ENCODE measurements at places on chromosomes 4 and X.

DNA sequence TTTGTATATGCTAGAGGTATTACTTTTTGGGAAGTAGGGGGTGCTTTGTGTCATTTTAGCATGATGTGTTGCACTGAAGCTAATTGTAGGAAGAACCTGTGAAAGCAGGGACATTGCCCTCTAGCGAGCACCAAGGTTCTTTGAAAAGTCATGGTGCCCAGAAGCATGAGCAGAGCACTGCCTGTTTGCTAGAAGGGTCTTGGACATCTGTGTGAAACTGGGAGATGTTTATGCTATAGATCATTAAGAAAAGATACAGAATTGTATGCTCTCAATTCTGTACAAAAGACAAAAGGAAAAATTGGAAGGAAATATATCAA, 14.7 kb downstream of the GRPR start:
- DNase-seq, result no peak

GRCh38 chrX:31934842-31935370, 863.1 kb upstream of the FTHL17 start:
- no peak for DNase-seq

DNA sequence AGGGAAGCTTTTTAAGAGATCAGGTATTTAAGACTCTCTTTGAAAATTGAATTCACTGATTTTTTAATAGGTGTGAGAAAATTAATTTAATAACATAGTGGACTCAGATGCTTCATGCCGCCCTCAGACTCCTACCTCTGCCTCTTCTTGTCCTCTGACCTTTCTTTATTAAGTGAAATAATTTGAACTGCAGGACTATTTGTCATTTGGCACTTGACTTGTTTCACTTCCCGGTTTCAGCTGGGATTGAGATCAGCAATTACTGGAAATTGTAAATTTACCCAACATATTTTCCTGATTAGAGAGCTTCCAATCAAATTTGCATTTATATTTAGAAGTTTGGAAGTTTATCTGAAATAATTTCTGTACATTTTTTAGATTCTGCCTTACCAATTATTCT, 116.8 kb downstream of the CBR4 start:
- no peak for DNase-seq

DNA sequence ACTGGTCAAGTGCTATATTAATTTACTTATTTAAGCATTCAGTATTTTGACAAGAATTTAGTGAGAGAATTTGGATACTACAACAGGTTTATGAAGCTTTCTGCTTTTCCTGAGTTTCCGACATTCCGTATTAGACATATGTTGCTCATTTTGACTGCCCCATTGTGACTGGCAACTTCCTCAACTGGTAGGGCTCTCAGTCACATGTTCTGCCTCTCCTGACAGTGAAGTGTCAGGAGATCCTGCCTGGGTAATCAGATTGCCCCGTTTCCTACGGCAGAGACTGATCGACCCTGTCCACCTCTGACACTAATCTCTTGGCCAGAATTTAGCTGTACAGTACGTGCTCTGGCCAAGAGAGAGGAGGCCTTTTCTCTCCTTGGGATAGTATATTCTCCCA, 49.5 kb downstream of the CLNK start:
- no peak for DNase-seq

DNA sequence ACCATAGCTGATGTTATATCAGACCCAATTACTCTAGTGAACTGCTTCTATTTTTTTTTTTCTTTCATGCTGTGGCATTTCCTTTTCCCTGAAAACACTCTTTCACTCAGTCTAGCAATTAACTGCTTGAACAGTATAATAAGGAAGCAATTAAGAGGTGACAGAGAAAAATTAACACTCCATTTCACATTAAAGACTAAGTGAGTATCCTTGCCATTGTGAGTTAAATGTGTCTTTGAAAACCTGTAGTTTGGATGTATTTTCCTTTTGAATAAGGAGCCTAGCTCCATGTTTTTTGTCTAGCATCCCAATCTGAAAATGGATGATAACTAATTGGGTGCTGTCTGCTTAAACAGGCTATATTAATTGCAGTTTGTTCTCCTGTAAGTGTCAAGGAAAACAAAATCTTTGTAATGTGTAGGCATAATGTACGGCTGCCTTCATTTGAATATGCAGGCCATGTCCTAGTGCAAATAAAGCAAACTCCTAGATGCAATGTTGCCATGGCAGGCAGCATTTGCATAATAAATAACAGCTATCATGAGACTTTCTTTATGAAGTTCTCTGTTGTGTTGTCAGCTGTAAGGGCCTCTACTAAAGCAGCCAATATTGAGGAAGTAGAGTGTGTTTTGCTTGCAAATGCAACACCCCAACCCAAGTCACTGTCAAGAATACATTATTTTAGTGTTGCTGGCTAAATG, 416.7 kb downstream of the ZIC3 start:
- no peak for DNase-seq

DNA sequence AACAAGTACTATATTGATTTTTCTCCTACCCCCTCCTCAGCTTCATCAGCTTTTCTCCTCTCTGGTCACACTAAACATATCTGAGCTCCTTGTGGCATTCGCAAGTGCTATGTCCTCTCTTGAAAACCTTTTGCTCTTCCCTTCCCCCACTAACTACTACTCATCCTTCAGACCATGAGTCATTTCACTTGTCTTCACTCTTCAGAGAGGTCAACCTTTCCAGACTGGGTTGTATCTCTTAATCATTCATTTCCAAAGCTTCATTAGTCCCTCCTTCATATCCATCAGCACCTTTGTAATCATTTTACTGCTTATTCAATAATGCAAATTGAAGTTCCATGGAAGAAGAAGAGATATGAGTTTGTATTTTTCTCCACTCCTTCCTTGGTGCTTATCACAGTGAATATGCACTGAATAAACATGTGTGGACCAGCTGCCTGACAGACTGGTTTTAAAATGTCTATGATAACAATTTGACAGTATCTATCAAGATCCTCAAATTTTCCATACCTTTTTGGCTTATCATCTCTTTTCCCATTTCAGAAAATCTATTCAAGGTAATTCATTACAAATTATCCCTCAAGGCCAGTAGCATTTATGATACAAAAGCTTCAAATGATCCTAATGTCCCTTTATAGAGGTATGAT, 28.4 kb downstream of the DDX60L start:
- no peak for DNase-seq

DNA sequence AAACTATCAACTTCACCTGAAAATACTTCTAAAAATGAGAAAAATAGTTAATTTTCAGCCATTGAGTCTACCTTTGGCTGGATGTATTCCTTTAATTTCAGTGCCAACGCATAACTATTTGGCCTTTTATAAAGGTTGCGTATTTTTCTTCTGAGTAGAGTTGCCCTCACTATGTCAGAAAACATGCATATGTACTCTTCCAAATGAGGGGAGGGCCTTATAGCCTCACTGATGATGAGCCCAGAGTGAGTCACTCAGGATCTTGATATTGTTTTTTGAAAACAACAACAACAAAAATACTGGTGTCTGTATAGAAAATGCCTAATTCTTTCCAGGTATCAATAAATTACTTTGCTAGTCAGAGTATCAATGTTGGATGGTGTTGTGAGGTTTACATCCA, 349.3 kb downstream of the FBXO8 start:
- DNase-seq, result no peak

All from stimulated activated CD4-positive, alpha-beta T cell treated with anti-CD3 and anti-CD28 coated beads, Interleukin-1b, Interleukin-23, amount 100 ng/mL, for 24 hours (primary cell).